ENCODE measurements at places on chromosomes 6 and 20. TPM values are rescaled to one million over a fixed set of nuclear protein-coding genes. Genes with fewer than 3 reads are reported as not detected.
A peak's percentile ranks its signal among the peaks of the same experiment; 100 is the strongest.

- DNase-seq, result no peak
- H3K27me3 ChIP-seq, result no peaks in the 10 kb centered on the region
- H3K4me1 ChIP-seq, result no peaks in the 10 kb centered on the region
- H3K4me3 ChIP-seq, result no peak overlapping the region
Measured at GRCh38 chr6:118511930-118512715, 36.0 kb upstream of the PLN start.

Gene HLA-DPA1
- not detected for total RNA-seq

GRCh38 chr6:122472022-122472340 lies 374 bp upstream of the SERINC1 start:
- H3K4me3 ChIP-seq, result peak overlapping the region; percentile 92
- H3K36me3 ChIP-seq, result no peaks in the 10 kb centered on the region
- H3K4me1 ChIP-seq, result peaks cover 5% of the 10 kb centered on the region
- H3K27me3 ChIP-seq, result no peaks in the 10 kb centered on the region
- DNase-seq, result no peak

DNA sequence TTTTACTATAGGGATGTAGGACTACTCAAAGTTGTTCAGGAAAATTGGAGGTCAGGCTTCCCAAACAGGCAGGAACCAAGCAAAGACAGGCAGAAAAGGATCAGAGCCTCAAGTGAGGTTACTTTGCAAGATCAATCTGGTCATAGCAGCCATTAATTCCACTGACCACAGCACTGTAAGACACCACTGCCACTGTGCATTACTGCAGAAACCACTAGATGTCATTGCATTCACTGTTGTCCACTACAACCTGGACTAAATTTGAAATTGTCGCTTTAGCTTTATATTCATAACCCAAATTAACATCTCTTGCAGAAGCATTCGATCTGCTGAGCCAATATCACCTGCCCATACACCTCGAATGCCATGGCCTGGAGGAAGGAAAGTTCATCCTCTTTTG lies 126.9 kb upstream of the UFL1 start:
- no peaks in the 10 kb centered on the region for H3K36me3 ChIP-seq
- no peaks in the 10 kb centered on the region for H3K27me3 ChIP-seq
- peak; percentile 31 for DNase-seq
- no peak overlapping the region for H3K27ac ChIP-seq

- peaks cover 20% of the 10 kb centered on the region for H3K4me1 ChIP-seq
- H3K27me3 ChIP-seq, result no peaks in the 10 kb centered on the region
- DNase-seq, result no peak
- H3K36me3 ChIP-seq, result no peaks in the 10 kb centered on the region
Measured at GRCh38 chr6:138719744-138720143, 53.8 kb upstream of the CCDC28A start.

DNA sequence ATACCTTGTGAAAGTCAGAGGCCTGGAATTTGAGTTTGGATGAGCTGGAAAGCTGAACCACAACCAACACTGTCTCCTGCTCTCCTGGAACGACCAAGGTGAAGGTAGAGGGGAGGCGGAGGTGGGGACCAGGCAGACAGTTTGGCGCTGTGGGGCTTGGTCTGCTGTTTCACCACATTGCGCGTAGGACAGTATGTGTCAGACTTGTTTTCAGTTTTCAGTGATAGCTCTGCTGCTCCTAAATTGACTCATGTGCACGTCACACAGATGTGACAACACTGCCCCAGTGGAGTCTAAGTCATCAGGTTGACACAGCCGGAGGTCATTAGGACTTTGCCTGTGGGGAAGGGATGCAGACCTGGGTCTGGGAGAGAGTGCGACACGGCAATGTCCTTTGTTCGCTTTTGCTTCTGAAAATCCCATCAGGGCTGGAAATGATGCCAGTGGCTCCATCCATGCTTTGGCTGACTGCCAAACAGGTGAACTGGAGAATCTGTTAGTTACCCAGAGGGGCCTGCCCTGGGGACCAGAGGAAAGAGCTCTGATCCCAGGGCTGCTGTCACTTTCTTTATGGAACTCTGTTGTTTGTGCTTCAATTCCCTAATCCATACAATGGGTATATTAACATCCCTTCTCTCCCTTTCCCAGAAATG lies 255.5 kb downstream of the CDC5L start:
- no peak for DNase-seq
- no peaks in the 10 kb centered on the region for H3K27me3 ChIP-seq
- no peak overlapping the region for H3K4me3 ChIP-seq
- no peak overlapping the region for H3K27ac ChIP-seq
- no peaks in the 10 kb centered on the region for H3K36me3 ChIP-seq
- no peaks in the 10 kb centered on the region for H3K4me1 ChIP-seq

DNA sequence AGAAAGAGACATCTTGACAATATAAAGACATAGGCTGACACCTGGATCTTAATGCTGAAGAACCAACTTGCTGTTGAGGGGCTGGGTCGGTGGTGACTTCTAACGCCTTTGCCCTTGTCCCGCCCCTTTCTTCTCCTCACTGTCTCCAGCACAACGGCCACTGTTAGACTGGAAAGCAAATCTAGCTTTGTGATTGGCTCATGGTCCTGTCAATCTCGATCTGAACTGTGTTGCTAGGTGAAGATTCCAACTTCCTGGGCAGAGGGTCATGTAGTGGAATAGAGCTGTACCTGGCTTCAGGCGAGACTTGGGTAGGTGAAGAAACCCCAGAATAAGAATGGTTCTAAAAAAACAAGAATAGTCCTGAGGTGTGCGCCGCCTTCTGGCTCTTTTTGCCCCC lies at the start of gene PGK2:
Gene PGK2, minus strand, starts transcription at position 110 of the 400 bp plus-strand sequence. Its CDS starts 98 bp downstream, at position 12.
- no peak within 1 kb of the TSS for H3K27ac ChIP-seq
- H3K4me1 ChIP-seq, result no peaks in the 10 kb centered on the region

DNA sequence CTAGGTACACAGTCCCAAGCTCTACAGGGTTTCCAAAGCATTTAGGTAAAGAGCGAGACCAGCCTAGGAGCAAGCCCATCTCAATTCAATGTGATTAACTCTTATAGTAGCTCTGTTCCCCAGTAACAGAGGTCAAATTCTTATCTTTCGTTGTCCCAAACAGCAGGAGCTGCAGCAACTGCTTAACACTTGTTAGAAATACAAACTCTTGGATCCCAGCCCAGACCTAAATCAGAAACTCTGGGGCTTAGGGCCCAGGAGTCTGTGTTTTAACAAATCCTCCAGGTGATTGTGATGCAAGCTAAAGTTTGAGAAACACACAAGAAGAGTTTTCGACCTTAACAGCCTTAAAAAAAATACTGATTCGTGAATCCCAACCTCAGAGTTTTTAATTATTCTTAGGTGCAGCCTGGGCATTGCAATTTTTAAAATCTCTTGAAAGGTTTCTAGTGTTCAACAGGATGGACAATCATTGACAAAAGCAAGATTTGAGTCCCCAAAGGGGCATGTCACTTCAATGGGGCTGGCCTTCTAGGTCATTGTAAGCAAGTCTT lies 127.4 kb upstream of the HCRTR2 start:
- no peaks in the 10 kb centered on the region for H3K27me3 ChIP-seq
- DNase-seq, result no peak

- peak; percentile 63 for DNase-seq
- no peak overlapping the region for H3K27ac ChIP-seq
- no peaks in the 10 kb centered on the region for H3K27me3 ChIP-seq
- H3K36me3 ChIP-seq, result no peaks in the 10 kb centered on the region
- no peak overlapping the region for H3K4me3 ChIP-seq
Measured at GRCh38 chr20:21702553-21703470, 2.7 kb upstream of the PAX1 start.

DNA sequence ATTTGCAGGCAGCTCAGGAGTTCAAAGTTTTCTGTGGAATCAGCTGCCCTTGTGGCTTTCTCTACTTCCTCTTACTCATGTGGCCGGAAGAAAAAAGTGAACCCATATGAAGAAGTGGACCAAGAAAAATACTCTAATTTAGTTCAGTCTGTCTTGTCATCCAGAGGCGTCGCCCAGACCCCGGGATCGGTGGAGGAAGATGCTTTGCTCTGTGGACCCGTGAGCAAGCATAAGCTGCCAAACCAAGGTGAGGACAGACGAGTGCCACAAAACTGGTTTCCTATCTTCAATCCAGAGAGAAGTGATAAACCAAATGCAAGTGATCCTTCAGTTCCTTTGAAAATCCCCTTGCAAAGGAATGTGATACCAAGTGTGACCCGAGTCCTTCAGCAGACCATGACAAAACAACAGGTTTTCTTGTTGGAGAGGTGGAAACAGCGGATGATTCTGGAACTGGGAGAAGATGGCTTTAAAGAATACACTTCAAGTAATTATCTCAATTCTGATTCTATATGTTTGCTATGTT lies 1.1 kb downstream of the MGME1 start:
- no peaks in the 10 kb centered on the region for H3K36me3 ChIP-seq
- H3K27me3 ChIP-seq, result no peaks in the 10 kb centered on the region
- H3K4me3 ChIP-seq, result peak overlapping the region; percentile 72
- peak; percentile 31 for DNase-seq

DNA sequence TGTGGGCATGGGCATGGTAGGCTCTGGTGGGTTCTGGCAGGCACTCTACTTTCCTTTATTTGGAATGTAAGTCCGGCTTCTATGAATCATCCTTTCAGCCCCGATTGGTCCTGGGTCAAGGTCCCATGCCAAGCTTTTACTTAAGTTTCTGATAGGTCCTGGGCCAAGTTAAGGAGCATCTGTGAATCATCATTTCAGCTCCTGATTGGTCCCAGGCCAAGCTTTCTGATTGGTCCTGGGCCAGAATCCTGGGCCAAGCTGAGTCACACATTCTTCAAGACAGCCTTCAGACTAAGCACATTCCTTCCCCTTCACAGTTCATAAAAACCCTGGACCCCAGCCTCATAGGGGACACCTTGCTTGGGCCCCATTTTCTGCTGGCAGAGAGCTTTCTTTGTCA lies 231.0 kb upstream of the EYS start:
- no peaks in the 10 kb centered on the region for H3K27me3 ChIP-seq
- no peak for DNase-seq
- H3K27ac ChIP-seq, result no peak overlapping the region

Gene CAP2
- total RNA-seq, result 8.9 TPM

GRCh38 chr6:47168180-47168579 lies 126.0 kb upstream of the ADGRF1 start:
- H3K27me3 ChIP-seq, result no peaks in the 10 kb centered on the region
- no peak overlapping the region for H3K4me3 ChIP-seq
- H3K36me3 ChIP-seq, result no peaks in the 10 kb centered on the region
- peaks cover 24% of the 10 kb centered on the region for H3K4me1 ChIP-seq

Gene HLA-DQA1
- not detected for total RNA-seq

Gene HDGFL1
- total RNA-seq, result not detected

DNA sequence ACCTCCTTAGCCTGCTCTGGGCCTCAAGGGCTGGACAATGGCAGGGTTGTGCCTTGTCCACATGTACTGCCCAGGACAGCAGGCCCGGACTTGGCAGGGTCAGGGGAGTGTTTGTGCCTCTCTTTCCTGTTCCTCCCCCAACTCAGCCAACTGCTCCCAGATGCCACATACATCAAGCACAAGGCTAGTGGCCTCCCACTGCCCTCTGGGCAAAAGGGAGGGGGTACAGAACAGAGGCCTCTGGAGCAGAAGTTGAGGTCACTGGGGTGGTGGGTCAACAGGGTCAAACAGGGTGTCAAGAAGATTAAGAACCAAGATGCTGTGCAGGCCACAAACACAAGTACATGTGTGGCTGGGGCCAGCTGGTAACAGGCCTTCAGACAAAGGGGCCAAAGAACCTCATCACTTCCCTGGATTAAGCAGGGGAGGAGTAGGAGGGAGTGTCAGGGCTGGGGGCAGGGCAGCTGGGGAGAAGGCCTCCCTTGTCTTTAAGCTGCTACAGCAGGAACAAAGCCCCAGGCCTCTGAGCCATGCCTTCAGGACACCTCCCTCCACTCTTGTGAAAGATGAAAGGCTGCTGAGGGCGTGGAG lies 36.0 kb downstream of the KCNK5 start:
- peak overlapping the region; percentile 54 for H3K27ac ChIP-seq
- H3K4me1 ChIP-seq, result peaks cover 23% of the 10 kb centered on the region
- DNase-seq, result no peak
- H3K36me3 ChIP-seq, result peaks cover 12% of the 10 kb centered on the region
- H3K27me3 ChIP-seq, result no peaks in the 10 kb centered on the region

- peaks cover 52% of the 10 kb centered on the region for H3K4me1 ChIP-seq
- DNase-seq, result no peak
- H3K36me3 ChIP-seq, result no peaks in the 10 kb centered on the region
- no peaks in the 10 kb centered on the region for H3K27me3 ChIP-seq
- no peak overlapping the region for H3K27ac ChIP-seq
Measured at GRCh38 chr6:126052485-126052884, 66.1 kb downstream of the TRMT11 start.

- no peaks in the 10 kb centered on the region for H3K36me3 ChIP-seq
- H3K27me3 ChIP-seq, result no peaks in the 10 kb centered on the region
- H3K4me3 ChIP-seq, result no peak overlapping the region
- H3K4me1 ChIP-seq, result no peaks in the 10 kb centered on the region
- no peak for DNase-seq
Measured at GRCh38 chr6:37643851-37644672, 53.6 kb downstream of the MDGA1 start.

DNA sequence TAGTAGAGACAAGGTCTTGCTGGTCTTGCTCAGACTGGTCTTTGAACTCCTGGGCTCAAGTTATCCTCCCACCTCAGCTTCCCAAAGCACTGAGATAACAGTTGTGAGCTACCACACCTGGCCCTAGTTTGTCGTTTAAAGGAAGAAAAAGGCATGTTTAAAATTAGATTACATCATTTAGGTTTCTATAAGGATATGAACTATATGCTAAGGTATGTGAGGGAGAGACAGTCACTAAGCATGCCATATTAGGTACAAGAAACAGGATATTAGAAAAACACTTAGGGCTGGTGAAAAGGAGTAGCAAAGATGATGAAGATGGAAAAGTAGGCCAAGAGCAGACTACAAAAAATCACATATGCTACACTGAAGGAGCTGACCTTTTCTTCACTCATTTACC lies 106.4 kb downstream of the ASCC3 start:
- no peak for DNase-seq
- H3K4me3 ChIP-seq, result no peak overlapping the region
- no peak overlapping the region for H3K27ac ChIP-seq

Gene MCCD1
- total RNA-seq, result not detected

DNA sequence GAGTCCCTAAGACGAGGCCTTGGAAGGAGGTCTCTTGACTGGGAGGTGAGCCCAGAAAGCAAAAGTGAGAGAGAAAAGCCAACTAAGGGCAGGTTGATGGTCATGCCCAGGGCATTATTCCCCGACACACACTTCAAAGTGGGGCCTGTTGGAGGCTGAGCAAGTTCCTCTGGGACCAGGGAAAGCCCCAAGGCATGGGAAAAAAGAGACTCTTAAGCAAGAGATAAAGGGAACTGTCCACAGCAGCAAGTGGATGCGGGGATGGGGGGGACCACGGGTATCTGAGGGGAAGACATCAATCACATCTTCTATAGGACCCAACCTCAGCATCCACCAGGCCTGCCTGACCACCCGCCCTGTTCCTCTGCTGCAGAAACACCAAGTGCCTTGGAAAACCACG lies 119.9 kb upstream of the MAFB start:
- H3K27ac ChIP-seq, result no peak overlapping the region
- H3K36me3 ChIP-seq, result no peaks in the 10 kb centered on the region
- no peak overlapping the region for H3K4me3 ChIP-seq
- H3K27me3 ChIP-seq, result peaks cover 11% of the 10 kb centered on the region

- no peak overlapping the region for H3K27ac ChIP-seq
- no peaks in the 10 kb centered on the region for H3K4me1 ChIP-seq
- no peaks in the 10 kb centered on the region for H3K36me3 ChIP-seq
- DNase-seq, result no peak
- no peaks in the 10 kb centered on the region for H3K27me3 ChIP-seq
Measured at GRCh38 chr6:71345476-71346333, 57.1 kb downstream of the OGFRL1 start.

- no peak for DNase-seq
- no peaks in the 10 kb centered on the region for H3K27me3 ChIP-seq
- H3K27ac ChIP-seq, result no peak overlapping the region
- H3K36me3 ChIP-seq, result no peaks in the 10 kb centered on the region
Measured at GRCh38 chr6:64037427-64037826, 401.8 kb downstream of the PHF3 start.
